Gastroesophageal sphincter (tissue), 4 donors: ENCODE measurements at places on chromosomes 5 and 9. TPM values are rescaled to one million over a fixed set of nuclear protein-coding genes. Genes with fewer than 3 reads are reported as not detected.

DNA sequence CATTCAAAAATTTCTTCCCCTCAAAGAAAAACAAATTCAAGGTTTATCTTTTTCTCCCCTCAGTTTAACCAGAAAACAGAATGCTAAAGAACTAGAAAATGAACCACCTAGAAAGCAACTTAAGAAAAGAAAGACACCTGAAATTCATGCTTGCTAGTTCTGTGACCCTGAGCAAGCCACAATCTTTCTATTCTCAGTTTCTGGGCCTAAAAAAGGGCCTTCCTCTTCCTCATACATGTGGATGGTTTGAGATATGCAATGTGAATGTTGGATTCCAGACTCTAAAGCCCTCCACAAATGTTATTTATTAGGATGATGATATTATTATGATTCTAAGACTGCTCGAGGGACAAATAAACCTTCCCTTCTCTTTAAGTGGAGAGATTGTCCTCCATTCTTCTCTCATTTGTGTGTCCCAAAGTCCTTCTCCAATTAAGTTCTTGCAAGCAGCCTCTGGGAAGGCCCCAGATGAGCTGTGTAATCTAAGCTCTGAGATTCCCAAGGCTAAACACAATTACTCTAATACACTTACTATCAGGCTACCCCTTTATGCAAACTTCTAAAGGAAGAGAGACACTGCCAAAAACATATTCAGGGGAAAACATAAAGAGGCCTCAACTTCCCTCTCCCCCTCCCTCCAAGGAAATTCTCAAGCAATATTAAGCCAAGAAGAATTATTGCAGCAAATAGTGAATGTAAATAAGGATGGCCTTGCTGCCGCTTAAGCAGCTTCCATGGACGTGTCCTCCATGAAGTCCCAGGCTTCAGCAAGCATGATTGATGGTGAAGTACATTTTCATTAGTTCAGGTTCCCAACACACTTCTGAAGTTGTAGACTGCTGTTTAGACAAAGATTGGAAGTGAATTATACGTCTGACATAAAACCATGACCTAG lies 80.2 kb downstream of the PRKACG start:
- ATAC-seq = no peak

DNA sequence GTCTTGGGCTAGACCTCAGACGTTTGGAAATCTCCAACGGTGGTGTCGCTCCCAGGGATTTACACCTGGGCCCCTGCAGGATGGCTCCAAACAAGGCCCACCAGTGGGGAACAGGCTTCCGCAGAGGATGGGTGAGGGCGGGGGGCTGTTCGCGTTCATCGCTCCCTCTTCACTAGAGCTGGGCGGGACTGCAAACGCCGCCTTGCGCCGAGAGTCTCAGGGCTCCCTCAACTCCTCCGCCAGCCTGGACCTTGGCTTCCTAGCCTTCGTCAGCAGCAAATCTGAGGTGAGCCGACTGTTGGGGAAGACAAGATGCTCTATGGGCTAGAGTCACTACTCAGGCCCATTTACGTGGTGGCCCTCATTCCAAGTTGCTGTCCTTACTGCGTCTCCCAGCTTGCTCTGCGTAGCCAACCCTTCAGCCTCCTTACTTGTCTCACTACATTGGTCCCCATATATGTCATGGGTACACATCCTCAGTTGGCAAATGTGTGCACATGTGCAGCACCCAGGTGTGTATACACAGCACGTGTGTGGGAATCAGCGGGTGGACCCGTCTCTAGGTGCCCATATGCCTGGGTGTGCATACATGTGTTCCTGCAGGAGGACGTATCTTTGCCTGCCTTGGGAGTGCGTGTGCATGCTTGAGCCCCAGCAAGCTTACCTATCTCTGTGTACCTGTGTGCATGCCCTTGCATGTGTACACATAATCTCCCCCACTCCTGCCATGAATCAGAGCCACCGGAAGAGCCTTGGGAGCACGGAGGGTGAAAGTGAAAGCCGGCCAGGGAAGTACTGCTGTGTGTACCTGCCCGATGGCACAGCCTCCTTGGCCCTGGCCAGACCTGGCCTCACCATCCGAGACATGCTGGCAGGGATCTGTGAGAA lies 10.5 kb downstream of the RGS14 start:
- no peak for ATAC-seq

CTNND2 gene
- 1.8 TPM for total RNA-seq

DNA sequence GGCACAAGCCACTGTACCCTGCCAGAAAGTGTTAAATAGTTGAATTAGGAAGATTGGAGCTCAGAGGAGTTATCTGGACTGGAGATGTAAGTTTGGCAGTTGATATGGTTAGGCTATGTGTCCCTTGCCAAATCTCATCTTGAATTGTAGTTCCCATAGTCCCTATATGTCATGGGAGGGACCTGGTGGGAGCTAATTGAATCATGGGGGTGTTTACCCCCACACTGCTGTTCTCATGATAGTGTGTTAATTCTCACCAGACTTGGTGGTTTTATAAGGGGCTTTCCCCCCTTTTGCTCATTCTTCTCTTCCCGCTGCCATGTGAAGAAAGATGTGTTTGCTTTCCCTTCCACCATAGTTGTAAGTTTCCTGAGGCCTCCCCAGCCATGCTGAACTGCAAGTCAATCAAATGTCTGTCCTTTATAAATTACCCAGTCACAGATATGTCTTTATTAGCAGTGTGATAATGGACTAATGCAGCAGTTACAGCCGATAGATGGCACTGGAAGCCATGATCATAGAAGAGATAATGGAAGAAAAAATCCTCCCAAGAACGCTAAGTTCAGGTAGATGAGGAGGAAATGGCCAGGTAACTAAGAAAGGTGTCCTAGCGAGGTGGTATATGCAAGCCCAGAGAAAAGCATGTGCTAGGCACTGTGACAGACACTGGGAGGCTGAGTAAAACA lies 51.4 kb downstream of the TNFSF8 start:
- ATAC-seq = no peak

GRCh38 chr5:43432486-43433375 lies 20.5 kb upstream of the CCL28 start:
- ATAC-seq = peak; percentile 86

DNA sequence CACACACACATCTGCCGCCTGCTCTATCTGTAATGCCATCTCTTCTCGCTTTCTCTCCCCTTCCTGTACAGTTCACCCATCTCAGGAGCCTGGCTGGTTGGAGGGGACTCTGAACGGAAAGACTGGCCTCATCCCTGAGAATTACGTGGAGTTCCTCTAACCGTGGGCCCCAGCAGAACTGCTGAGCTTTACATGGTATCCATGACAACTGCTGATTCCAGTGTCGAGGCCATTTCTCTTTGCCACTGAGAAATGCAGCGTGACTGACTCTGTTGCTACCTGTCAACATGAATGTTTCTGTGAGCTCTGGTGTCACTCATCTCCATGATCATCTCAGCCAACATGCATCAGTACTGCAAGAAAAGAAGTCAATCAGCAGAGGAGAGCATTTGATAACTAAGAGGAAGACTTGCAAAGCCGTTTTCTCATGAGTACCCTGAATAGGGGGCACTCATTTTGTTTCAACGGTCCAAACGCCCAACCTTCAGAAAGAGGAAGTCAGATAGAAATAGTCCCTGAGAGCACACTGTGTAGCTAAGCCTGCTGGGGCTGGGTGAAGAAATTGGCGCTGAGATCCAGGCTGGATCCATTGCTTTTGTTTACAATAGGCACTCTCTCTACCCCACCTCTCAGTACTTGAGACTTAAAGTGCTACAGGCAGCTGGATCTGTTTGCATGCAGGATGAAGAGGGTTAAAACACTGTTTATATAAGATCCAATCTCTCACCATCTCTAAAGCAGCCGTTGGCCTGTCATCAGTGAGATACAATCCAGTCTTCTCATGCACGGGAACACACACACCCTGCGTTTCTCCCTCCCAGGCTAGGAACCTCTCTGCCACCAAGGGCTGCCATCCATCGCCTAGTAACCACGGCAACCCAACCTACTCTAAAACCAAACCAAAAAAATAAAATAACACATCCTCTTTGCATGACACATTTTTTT lies 180.9 kb downstream of the NR3C1 start:
- peak; percentile 50 for ATAC-seq

- ATAC-seq = peak; percentile 44
Observed at GRCh38 chr9:127898433-127899127, 823 bp downstream of the ST6GALNAC6 start.

DNA sequence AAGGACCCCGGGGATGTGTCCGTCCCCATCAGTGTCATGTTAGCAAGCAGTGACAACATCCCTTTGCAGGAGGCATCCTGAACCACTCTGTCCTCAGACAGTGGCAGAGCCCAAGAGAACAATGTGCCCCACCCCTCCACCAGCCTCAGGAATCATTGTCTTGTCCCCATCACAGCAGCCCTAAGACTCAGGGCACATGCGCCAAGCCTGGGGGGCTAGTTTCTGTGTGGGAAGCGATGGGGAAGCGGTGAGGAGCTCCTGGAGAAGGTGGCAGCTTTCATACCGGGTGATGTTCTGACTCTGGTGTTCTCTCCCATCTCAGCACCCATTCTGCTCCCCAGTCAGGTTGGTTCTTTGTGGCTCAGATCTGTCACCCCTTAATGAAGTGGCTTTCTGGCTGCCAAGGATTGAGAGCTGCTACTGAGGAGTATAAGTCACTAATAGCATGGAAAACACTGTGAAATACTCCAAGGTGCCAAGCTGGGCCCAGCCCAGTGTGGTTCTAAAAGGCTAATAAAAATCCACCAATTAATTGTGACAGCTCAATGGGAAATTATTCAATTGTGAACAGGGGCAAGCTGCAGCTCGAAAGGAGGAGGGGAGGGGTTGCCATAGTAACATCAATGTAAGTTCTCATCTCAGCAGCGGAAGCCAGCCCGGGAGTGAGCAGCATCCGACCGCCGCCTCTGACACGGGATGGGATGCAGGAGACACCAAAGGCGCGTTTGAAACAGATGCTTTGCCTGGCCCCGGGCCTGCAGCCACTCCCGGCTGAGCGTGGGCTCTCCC lies 4.7 kb downstream of the QRFP start:
- ATAC-seq = peak; percentile 39

GRCh38 chr9:116661037-116661954 lies 25.8 kb upstream of the TRIM32 start:
- ATAC-seq = peak; percentile 70

DNA sequence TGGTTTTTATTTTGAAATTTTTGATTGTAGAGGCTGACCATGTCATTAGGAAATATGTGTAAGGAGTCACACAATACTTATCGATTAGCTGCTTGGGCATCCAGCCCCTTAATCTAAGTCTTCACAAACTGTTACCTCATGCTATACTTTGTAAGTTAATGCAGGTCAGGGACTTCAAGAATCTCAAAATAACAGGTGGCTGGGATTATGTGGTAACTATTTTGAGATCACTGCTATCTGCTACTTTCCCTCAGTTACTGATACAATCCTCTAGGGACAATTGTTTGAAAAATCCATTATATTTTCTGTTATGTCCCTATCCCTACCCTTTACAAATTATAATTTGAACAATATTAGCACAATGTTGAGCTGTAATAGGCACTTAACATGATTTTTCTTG lies 21.7 kb downstream of the FTMT start:
- no peak for ATAC-seq

- ATAC-seq = no peak
Observed at GRCh38 chr9:79806086-79806485, 234.3 kb downstream of the TLE4 start.

C1QTNF2 gene
- 1.5 TPM for total RNA-seq

GRCh38 chr9:95696701-95697100 lies 178.8 kb upstream of the ERCC6L2 start:
- no peak for ATAC-seq

GRCh38 chr5:93422652-93423280 lies 158.3 kb downstream of the NR2F1-AS1 start:
- ATAC-seq = no peak

PCDHAC2 gene
- total RNA-seq = 15.4 TPM

- ATAC-seq = no peak
Observed at GRCh38 chr5:82276800-82277612, 1.1 kb downstream of the RPS23 start.

- ATAC-seq = peak; percentile 58
Observed at GRCh38 chr9:19379697-19380046, 364 bp downstream of the RPS6 start.

DNA sequence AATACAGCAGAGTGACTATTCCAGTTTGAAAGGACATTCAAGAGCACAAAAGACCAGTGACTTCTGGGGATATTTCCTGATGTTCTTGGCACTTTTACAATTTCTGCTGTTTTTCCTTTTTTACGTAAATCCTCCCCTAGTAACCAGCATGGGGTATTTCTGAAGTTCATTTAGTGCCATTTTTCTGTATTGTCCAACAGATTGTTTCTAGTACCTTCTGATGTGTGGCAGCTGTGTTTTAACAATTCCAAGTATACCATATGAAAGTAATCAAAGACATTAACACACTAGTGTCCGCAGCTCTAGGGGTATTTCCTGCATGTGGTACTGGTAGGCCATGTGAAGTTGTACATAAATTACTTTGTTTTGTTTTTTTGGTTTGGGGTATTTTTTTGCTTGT lies 53.0 kb upstream of the SMARCA2 start:
- no peak for ATAC-seq

GABRG2 gene
- total RNA-seq = 0.40 TPM

DNA sequence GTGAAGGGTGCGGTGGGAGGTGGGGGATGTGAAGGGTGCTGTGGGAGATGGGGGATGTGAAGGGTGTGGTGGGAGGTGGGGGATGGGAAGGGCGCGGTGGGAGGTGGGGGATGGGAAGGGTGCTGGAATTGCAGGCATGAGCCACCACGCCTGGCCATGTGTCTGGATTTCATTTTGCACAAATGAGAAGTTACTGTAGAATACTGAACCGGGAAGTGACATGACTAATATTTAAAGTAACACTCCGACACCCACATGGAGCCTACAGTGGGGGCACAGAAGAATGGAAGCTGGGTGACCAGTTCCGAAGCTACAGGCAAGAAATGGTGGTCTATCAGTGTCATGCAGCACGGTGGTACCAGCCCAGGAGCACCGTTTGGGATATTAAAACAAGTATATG lies 69.9 kb upstream of the SPTLC1 start:
- ATAC-seq = no peak

DNA sequence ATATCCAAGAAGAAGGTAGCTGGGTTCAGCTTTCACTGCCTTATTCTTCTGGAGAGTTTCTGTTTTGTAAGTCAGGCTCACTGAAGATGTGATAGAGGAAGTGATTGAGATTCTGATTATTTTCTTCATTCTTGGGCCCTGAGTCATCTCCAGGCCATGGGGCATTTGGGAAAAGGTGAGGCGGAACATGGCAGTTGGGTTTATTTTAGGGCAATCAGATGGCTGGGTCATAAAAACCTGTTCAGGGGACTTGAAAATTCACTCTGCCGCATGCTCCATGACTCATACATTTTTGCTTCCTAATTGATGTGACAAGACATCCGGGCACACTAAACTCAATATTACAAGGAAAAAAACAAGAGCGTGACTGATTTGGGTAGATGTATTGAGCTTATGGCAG lies 265.7 kb upstream of the KLF4 start:
- no peak for ATAC-seq
